Activated CD4-positive, alpha-beta T cell treated with anti-CD3 and anti-CD28 coated beads for 36 hours (primary cell): ENCODE measurements at places on chromosomes 2 and 18.

DNA sequence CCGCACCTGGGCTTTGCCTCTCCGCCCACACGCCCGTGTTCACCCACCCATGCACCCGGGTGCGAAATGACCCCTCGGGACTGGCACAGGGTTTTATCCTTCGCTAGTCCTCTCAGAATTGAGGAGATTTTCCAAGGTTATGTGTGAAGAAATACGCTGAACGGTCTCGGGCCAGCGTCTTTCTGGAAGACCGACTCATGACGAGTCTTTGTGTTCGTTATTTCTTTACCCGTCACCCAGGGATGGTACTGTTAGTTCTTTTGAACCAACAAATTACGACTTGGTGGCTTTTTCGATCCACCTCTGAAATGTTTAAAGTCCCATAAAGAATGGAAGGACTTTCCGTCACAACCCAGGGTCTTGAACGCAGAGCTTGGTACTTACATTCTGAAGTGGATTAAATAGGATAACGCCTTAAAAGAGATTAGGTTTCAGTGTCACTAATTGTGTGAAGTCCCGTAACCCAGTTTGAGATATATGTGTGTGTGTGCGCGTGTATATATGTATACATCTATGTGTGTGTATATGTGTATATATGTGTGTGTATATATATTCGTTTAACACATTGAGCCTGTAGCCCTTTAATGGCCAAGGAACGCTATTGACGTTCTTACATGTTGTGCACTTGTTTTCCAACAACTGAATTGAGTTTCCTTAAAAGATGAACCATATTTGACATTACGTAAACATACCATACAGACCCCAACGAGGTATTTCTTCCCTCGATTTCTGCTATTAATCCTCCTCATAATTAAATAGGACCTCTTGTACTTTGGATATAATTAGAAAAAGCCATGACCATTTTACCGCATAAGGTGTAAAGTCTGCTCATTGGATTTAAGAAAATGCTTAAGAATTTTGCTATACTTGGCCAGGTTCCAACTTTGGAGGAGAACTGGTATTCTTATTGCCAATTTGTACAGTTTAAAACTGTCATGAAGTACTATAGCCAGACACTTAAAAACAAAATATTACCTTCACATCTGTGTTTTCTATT lies 889 bp downstream of the ZC3H15 start:
- no peak for DNase-seq

DNA sequence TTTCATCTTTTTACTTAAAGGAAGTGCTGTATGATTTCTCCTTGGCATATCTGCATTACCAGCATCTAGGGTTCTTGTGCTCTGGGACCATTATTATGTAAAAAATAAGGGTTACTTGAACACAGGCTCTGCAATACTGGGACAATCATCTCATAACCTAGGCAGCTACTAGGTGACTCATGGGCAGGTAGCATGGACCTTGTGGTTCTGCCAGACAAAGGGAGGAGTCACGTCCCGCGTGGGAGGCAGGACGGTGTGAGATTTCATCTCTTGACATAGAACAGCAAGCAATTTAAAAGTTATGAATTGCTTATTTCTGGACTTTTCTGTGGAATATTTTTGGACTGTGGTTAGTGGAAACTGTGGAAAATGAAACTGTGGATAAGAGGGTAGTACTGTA lies 34.1 kb downstream of the ASAP2 start:
- DNase-seq = peak; percentile 45

- DNase-seq = no peak
Observed at GRCh38 chr2:239349453-239350135, 51.2 kb downstream of the HDAC4 start.

DNA sequence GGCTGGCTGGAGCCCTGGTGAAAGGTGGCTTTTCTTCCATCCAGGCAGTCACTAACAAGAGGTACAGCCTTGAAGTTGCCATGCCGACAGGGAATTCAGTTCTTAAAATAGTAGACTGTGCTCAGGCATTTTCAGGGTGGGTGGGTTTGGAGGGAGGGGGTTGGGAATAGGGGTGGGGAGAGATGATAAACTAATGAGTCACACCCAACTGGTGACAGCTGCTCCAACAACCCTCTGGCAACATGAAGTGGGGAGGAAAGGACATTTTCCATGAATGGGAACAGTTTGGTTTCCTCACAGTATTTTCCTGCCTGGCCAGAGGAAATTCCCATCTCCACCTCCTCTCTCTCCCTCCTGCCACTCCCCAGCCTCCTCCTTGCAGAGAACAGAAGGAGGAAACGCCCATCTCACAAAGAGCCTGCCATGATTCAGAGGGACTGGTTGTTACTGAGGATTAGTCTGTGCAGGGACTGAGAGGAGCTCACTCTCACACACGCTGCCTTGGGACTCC lies 113.0 kb upstream of the SLC1A4 start:
- no peak for DNase-seq

DNA sequence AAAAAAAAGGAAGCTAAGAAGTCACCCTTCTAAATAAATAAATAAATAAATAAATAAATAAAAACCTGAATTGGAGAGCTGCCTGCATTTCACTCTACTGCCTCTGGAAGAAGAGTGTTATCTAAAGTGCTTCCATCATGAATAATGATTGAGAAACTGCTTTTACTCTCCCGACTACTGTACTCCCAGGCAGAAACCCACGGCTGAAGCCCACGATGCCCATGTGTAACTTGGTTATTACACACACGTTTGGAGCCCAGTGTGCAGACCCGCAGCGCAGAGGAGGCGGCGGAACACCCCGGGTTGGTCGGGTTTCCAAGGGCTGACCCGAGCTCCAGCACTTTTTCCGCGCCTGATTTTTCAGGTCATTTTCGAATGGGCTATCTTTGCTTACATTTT lies 697 bp upstream of the SPATS2L start:
- DNase-seq = peak; percentile 20

GRCh38 chr2:209808521-209808920 lies 36.9 kb downstream of the UNC80 start:
- DNase-seq = no peak

DNA sequence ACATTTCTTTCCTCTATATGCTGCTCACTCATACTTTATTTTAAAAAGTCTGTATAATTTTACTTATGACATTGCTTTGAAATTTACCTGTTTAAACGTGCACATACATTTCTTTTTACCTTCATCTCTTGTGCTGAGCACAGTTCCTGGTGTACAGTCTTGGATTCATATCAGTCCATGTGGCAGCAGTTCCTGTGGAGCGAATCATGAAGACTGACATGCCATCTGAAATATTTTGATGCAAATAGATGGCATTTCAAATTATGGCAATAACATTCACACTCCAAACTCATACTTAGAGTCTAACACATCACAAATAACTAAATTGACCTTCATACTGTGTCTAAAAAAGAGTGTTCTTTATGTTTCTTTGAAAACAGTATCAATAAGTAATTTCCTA lies 90.3 kb upstream of the CDH2 start:
- DNase-seq = no peak

DNA sequence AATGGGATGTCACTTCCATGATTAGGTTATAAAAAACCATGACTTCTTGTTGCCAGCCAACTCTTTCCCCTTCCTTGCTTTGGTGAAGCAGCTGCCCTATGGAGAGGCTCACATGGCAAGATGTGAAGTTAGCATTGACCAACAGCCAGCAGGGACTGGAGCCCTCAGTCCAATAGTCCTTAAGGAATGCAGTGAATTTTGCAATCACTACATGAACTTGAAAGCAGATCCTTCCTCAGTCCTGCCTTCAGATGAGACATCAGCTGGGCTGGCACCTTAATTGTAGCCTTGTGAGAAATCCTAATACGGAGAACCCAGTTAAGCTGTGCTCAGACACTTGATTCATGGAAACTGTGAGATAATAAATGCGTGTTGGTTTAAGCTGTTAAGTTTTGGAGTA lies 61.8 kb downstream of the ATP8B1 start:
- DNase-seq = no peak

DNA sequence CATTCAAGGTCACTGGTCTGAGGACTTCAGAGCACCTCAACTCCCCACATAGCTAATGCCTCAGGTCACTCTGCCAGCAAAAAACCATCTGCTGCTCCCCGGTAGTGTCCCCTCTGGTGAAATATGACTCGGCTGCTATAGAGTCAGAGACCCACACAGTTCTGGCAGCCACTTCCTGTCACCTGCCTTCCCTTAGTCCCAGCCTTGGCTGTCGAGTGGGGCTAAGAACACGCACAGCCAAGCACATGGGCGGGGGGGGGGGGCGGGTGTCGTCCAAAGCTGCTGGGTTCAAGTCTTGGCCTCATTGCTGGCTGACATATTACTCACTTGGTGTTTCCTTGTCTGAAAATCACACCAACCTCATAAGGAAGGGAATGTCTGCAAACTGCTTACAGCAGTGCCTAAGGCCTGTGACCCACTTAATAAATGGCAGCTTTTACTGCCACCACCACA lies 37.5 kb downstream of the POLR1A start:
- peak; percentile 63 for DNase-seq

DNA sequence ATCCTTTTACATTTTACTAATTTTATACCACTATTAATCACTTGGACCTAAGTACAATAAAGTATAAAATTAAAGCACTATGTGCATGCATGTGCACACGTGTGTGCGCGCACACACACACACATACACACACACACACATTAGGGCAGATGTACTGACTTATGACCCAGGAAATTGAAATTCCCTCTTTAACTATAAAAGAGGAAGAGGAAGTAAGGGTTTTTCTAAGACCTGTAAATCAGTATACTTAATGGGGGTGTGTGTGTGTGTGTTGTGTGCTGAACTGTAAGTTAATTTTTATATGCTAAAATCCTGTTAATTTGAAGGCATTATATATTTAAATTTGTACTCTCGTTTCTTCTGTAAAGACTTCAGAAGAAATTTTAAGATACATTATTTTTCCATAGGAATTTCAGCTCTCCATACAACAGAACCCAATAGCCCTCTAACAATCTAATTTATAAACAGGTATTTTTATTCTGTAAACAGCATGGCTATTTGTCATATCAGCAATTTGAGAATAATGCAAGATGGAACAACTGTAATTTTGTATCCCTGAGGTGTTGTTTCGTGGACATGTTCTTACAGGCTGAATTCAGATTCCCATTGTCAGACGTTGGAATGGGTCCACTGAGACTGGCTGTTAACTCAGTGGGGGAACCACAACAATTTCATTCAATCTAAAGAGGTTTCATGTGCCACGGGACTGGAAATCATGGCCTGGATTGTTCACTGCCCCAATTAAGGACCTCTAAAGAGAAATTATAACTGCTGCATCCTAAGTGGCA lies 90.9 kb downstream of the PLA2R1 start:
- DNase-seq = no peak

- peak; percentile 33 for DNase-seq
Observed at GRCh38 chr2:109475531-109476210, 138.1 kb downstream of the SEPTIN10 start.

GRCh38 chr18:7459851-7460770 lies 107.0 kb upstream of the PTPRM start:
- DNase-seq = no peak

DNA sequence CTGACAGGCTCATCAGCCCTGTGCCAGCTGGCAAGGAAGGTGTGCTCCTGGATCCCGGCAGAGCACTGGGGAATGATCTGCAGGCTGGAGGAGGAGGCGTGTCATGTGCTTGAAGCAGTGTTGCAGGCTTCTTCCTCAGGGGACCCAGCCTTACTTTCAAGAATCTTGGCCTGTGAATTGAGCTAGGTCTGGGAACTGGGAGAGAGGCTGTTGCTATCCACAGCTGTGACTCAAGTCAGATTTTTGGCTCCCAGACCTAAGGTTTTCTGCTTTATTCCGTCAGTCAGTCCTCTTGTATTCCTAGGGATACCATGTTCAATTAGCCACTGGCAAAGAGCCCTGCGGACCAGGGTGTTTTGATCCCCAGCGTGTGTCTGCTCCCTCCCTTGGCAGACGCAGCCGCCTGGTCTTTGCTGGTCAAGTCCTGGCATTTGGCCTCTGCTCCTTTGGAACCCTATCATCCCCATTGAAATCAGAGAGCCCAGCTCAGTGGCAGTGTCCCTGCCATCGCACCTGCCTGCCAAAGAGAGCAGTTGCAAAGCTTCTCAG lies 32.4 kb downstream of the ASB1 start:
- no peak for DNase-seq

DNA sequence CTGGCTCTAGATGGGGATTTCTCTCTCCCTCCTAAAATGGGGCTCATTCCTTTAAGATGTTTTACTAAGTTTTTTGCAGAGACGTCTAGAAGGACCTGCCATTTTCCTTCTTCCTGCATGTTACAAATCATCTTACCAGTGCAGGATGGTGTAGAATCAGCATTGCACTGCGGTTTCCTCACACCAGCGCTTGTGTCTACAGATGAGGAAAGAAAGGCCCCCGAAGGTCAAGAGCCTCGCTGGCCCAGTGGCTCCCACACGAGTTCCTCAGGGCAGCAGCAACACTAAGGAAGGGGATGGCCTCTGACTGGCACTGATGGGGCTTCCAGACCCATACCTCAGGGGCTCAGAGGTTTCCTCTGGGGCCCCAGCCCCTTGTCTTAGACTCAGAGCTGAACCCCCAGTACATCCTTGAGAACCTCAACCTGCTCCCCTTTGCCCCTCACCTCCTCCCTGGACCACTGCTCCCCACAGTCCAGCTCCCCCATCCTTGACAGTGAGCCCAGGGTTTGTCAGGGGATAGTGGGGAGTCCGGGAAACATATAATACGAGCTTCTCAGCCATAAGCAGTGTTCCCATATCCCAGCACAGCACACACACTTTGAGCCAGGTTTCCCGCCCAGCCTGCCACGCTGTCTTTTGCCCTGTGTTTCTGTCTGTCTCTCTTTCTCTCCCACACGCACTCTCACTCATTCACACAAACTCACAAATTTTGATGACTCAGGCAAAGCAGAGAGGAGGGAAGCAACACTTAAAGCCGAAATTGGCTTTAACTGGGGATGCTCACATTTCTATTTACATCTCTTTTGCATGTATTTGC lies 29.4 kb downstream of the ZFP36L2 start:
- peak; percentile 53 for DNase-seq
